ENCODE measurements at places on chromosomes 1 and 21. TPM values are rescaled to one million over a fixed set of nuclear protein-coding genes. Genes with fewer than 3 reads are reported as not detected.

The HPCAL4 gene
- total RNA-seq: not detected

The GBP4 gene
- 0.66 TPM for total RNA-seq

The PIGR gene
- total RNA-seq: not detected

The TXNDC12 gene
- total RNA-seq: 71.6 TPM

The LEFTY2 gene
- total RNA-seq: 272 TPM

The CDK18 gene
- total RNA-seq: 58.1 TPM

The AMY1B gene
- total RNA-seq: not detected

The NUF2 gene
- total RNA-seq: 28.2 TPM

The SH2D5 gene
- total RNA-seq: 4.0 TPM

The DEPDC1 gene
- total RNA-seq: 22.4 TPM

The CYB561D1 gene
- total RNA-seq: 5.9 TPM

The KLHDC9 gene
- total RNA-seq: 15.2 TPM

The WNT9A gene
- total RNA-seq: 1.5 TPM

The TMEM82 gene
- 4.7 TPM for total RNA-seq

The DAB1 gene
- 32.0 TPM for total RNA-seq

The HHIPL2 gene
- total RNA-seq: 0.45 TPM

The EMC1 gene
- total RNA-seq: 67.5 TPM

The RGS5 gene
- total RNA-seq: 45.7 TPM

The FAM163A gene
- not detected for total RNA-seq

The LCE1E gene
- total RNA-seq: not detected

The ZNF648 gene
- total RNA-seq: not detected

The HCRTR1 gene
- total RNA-seq: not detected

The CD247 gene
- 0.46 TPM for total RNA-seq

The ATP6V1G3 gene
- total RNA-seq: 1.5 TPM

The C2CD4D gene
- total RNA-seq: 0.82 TPM

The DOP1B gene
- total RNA-seq: 3.1 TPM

The BGLAP gene
- 3.4 TPM for total RNA-seq

The RAP1GAP gene
- total RNA-seq: 7.2 TPM

The PHC2 gene
- total RNA-seq: 31.8 TPM

The RGS13 gene
- not detected for total RNA-seq

The IFI44L gene
- not detected for total RNA-seq

The CYP4A11 gene
- total RNA-seq: 0.59 TPM

The PKN2 gene
- 56.2 TPM for total RNA-seq

The TRIM58 gene
- total RNA-seq: 1.7 TPM

The PTPN7 gene
- not detected for total RNA-seq

The OR2L8 gene
- total RNA-seq: not detected
